ENCODE measurements at places on chromosomes 7 and 10. TPM values are rescaled to one million over a fixed set of nuclear protein-coding genes. Genes with fewer than 3 reads are reported as not detected.

DNA sequence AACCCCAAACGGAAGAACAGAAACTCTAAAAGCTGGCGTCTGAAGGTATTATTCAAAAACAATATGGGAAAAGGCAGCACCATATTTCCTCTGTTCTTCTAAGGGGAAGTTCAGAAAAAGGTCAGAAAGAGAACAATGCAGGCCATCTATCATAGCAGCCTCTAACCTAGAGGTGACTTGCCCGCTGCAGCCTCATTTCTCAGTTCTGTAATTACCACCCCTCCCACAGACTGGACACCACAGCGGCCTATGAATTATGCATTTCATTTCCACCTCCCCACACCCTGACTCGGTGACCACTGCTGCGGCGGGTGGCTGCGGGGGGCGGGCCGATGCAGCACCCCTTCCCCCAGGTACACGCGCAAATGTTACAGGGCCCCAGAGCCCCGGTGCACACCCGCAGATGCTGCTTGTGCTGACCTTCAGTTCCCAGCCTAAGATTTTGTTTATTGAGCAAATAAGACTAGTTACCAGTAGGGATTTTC lies 125.5 kb downstream of the CLEC2L start:
- H3K27ac ChIP-seq: peak overlapping the region; percentile 93
- DNase-seq: no peak
- H3K36me3 ChIP-seq: peaks cover 3% of the 10 kb centered on the region
- H3K27me3 ChIP-seq: no peaks in the 10 kb centered on the region
- H3K4me1 ChIP-seq: peaks cover 29% of the 10 kb centered on the region
- peak overlapping the region; percentile 77 for H3K4me3 ChIP-seq

The CARD11 gene
- 155 TPM for total RNA-seq

- H3K36me3 ChIP-seq: no peaks in the 10 kb centered on the region
- no peak overlapping the region for H3K27ac ChIP-seq
- H3K27me3 ChIP-seq: peaks cover 21% of the 10 kb centered on the region
- no peak for DNase-seq
Measured at GRCh38 chr10:48547061-48547895, 57.6 kb downstream of the ARHGAP22 start.

DNA sequence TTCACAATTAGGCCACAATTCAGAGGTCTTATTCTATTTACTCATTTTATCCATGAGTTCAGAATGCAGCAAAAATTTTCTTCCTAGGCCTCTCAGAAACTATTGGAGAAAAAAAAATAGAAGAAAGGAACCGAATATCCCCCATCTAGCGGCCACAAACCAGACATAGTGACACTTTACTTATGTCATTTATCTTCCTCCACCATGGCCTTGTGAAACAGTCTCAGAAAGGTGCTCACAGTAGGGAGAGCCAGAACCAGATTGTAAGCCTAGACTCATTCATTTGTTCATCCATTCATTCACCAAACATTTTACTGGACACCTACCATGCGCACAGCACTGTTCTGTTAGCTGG lies 16.0 kb downstream of the CREB3L2 start:
- H3K36me3 ChIP-seq: peaks cover 2% of the 10 kb centered on the region
- no peak overlapping the region for H3K27ac ChIP-seq
- no peak for DNase-seq
- peaks cover 14% of the 10 kb centered on the region for H3K4me1 ChIP-seq
- H3K27me3 ChIP-seq: no peaks in the 10 kb centered on the region

GRCh38 chr7:152986376-152986775 lies 226.8 kb downstream of the ACTR3B start:
- H3K4me3 ChIP-seq: no peak overlapping the region
- H3K27ac ChIP-seq: no peak overlapping the region
- H3K27me3 ChIP-seq: peaks cover 15% of the 10 kb centered on the region
- DNase-seq: no peak

DNA sequence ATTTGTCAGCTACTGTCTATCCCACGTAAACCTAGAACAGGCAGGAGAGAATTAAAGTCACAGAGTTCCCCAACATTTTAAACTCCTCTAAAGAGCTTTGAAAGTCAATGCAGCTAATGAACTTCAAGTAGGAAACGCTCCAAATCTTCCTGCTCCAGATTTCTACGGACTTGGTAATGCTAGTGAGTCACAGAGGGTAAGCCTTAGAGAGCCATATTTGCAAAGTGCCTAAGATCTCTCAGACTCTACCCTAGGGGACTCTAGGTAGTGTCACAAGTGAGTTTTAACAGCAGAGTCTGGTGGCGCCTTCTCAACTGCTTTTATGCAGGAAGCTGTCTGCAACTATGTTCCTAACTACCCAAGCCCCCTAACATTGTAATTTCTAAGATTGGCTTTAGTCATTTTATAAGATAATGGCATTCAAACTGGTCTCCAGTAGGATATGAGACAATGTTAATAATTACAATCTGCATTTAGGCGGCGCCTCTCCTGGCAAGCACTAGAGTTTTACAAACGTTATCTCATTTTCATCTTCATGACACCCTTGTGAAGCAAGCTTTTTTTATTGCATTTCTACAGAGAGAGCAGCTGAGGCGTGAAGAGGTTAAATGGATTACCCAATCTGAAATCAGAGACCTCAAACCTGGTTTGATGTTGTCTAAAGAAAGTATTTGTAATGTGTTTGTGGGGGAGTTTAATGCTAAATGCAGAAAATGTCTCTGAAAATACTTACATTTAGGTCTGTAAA lies 22.0 kb upstream of the FZD1 start:
- H3K27ac ChIP-seq: no peak overlapping the region
- H3K36me3 ChIP-seq: no peaks in the 10 kb centered on the region
- no peak for DNase-seq
- no peaks in the 10 kb centered on the region for H3K4me1 ChIP-seq

The CREB5 gene
- 0.81 TPM for total RNA-seq

The FEZF1 gene
- total RNA-seq: not detected

DNA sequence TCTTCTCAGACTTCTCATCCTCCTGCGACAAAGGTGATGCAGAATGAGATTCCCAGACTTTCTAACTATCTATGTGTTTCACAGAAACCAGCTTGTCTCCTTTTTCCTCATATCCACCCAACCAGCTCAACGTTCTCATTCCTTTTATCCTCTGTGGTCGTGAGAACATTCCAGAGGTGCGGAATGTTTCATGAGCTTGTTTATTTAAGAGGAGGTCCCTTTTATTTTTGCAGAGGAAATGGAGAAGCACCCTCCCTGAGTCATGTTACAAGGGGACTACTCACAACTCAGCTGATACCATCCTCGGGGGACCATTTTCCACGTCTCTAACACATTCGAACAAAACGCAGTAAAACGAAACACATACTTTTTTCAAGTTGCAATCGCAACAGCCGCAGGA lies 93.2 kb downstream of the ZRANB1 start:
- no peak overlapping the region for H3K4me3 ChIP-seq
- no peaks in the 10 kb centered on the region for H3K4me1 ChIP-seq
- no peak for DNase-seq
- no peak overlapping the region for H3K27ac ChIP-seq
- peaks cover 2% of the 10 kb centered on the region for H3K36me3 ChIP-seq

- no peaks in the 10 kb centered on the region for H3K36me3 ChIP-seq
- H3K4me1 ChIP-seq: no peaks in the 10 kb centered on the region
- no peak overlapping the region for H3K4me3 ChIP-seq
- DNase-seq: no peak
Measured at GRCh38 chr7:69173846-69174245, 424.4 kb upstream of the AUTS2 start.

DNA sequence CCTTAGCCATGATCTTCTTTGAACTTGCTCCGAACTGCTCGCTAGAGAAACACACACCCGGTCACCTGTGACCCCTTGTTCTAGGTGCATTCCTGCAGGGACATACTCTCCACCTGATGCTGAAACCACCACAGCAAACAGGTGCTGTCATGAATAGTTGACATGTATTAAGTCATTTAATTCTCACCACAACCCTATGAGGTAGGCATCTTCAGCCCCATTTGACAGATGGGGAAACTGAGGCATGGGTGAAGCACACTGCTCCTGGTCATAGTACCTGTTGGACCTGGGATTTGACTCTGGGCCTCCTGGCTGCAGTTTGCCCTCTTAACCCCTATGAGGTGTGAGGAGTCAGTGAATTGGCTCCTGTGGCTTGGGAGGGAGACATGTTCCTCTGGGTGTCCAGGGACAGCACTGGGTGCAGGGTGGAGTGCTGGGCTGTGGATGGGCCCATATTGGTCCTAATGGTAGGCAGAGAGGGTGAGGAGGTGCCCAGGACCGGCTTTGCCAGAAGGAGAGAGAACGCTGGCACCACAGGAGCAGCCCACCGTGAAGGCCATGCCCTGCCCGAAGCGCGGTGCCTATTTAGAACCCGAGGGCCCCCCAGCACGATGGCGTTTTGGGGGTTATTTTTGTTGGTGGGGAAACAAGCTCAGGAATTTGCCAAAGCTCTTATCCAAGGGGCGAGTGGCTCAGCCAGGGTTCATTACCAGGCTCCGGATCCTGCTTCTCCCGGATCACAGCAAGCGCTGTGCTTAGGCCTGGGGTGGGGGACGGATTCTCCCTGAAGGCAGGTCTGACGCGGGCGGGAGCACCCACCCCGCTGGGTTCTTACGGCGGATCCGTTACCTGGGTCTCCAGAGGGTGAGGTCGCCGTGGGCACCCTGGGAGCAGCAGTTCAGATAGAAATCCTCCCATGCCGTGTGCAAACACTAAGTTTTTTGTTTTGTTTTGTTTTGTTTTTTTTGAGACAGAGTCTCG lies 52.3 kb downstream of the GLRX3 start:
- H3K36me3 ChIP-seq: peaks cover 3% of the 10 kb centered on the region
- no peak overlapping the region for H3K27ac ChIP-seq
- no peak overlapping the region for H3K4me3 ChIP-seq
- H3K4me1 ChIP-seq: peaks cover 9% of the 10 kb centered on the region
- no peaks in the 10 kb centered on the region for H3K27me3 ChIP-seq

DNA sequence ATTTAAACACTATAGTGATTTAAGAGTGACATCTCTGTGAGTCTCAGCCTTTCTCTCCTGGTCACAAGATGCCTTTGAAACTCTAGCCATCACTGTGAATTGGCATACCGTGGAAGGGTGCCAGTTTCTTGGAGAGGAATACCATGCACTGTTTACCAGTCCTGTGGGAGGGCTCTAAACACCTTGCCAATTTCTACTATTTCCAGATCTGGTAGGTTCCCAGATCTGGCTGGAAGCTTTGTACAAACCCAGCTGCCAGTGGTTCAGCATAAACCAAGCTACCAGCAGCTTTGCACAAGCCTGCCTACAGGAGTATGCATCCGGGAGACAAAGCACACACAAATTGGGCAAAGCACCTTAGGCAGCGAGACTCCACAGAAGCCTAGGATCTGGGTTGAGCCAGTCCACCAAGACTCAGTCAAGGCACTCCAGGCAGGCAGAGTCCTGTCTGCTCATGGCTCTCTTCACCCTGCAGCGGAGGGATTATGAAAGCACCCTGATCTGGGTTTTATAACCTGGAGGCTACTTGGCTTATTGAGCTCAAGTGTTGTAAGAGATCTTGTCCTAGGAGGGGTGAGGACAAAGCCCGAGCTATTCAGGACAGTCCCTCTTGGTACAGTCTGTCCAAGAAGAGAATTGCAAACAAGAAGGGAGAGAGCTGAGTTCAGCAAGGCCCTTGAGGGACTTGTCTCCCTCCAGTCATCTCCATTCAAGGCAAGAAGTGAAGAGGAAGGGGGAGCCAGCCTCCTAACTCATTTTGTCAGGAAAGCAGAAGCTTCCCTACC lies 23.6 kb downstream of the MCM10 start:
- H3K4me1 ChIP-seq: peaks cover 2% of the 10 kb centered on the region
- no peak overlapping the region for H3K4me3 ChIP-seq
- no peaks in the 10 kb centered on the region for H3K36me3 ChIP-seq
- H3K27me3 ChIP-seq: no peaks in the 10 kb centered on the region

The CUBN gene
- 3.1 TPM for total RNA-seq

- H3K4me3 ChIP-seq: no peak overlapping the region
- no peak for DNase-seq
- H3K27me3 ChIP-seq: no peaks in the 10 kb centered on the region
- peaks cover 7% of the 10 kb centered on the region for H3K4me1 ChIP-seq
Measured at GRCh38 chr10:3619241-3619640, 165.8 kb downstream of the KLF6 start.

DNA sequence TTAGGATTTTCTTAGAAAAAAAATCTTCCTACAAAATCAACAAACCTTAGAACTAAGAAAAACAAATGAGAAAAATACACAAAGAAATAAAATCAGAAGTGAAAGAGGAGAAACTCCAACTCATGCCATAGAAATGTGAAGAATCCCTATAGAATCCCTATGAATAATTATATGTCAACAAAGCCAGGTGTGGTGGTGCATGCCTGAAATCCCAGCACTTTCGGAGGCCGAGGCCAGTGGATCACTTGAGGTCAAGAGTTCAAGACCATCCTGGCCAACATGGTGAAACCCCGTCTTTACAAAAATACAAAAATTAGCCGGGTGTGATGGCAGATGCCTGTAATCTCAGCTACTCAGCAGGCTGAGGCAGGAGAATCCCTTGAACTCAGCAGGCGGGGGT lies 27.1 kb downstream of the ACSM6 start:
- H3K27me3 ChIP-seq: no peaks in the 10 kb centered on the region
- H3K4me3 ChIP-seq: no peak overlapping the region
- no peak for DNase-seq
- H3K27ac ChIP-seq: no peak overlapping the region
- H3K36me3 ChIP-seq: no peaks in the 10 kb centered on the region

The PPP1R17 gene
- total RNA-seq: not detected

DNA sequence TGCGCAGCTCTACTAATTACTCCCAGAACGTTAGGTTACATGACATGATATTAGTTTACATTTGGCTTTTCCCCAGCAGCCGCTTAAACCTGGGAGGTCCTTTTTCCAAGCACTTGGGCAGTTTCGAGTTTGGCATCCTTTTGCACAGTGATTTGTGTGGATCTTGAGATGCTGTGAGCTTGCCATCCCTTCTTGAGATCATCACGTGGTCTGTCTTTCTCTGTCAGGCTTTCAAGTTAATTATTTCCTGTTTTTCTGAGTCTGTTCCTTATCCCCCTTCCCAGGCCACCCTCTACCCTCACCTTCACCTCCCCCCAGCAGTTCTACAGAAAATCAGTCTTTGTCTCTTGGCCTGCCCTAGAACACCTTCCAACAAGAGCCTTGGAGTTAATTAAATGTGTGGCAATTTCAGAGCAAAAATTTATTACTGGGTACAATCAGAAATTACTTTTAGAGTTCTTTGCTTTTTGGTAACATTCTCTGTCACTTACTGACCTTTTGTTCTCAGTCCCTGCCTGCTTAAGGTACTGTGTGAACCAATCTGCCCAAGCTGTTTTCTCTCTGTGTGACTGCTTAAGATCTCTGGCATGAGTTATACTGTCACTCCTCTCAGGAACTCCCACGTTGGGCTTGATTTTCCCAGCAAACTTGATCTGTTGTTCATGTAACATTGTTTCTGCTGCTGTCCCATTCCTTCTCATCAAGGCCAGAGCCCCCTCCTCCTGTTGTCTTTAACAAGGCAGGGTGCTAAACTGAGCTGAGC lies 3.1 kb upstream of the SLF2 start:
- H3K27me3 ChIP-seq: no peaks in the 10 kb centered on the region
- no peak for DNase-seq
- no peak overlapping the region for H3K4me3 ChIP-seq
- no peak overlapping the region for H3K27ac ChIP-seq
- H3K36me3 ChIP-seq: peaks cover 1% of the 10 kb centered on the region
- peaks cover 27% of the 10 kb centered on the region for H3K4me1 ChIP-seq

- no peak for DNase-seq
- no peak overlapping the region for H3K27ac ChIP-seq
- no peaks in the 10 kb centered on the region for H3K36me3 ChIP-seq
- H3K4me3 ChIP-seq: no peak overlapping the region
Measured at GRCh38 chr10:34969171-34969570, 121.0 kb downstream of the CUL2 start.

- H3K4me3 ChIP-seq: no peak overlapping the region
- H3K36me3 ChIP-seq: no peaks in the 10 kb centered on the region
- no peak for DNase-seq
- no peaks in the 10 kb centered on the region for H3K27me3 ChIP-seq
- peak overlapping the region; percentile 62 for H3K27ac ChIP-seq
- H3K4me1 ChIP-seq: peaks cover 18% of the 10 kb centered on the region
Measured at GRCh38 chr10:72610466-72610865, 15.4 kb downstream of the MICU1 start.

The C7orf33 gene
- total RNA-seq: not detected

Data from T-helper 17 cell (primary cell).